ENCODE measurements at places on chromosomes 6 and 20.

DNA sequence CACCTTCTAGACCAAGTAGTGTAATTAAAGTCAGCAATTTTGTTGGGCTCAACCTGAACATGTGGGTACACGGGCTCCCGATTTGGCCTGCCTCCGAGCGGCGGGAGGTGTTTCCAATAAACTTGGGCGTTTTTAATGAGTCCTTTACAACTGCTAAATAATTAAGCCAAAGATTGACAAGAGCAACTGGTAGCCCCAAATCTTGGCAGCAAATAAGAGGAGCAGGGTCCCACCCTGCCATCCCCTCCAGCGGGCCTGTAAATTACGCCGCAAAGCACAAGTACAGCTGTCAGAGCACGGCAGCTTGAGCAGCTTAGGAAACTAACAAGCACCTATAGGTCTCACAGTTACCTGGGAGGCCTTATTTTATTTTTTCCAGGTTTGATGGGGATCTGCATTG is 217.1 kb downstream of the BMP7 start:
- DNase-seq, result no peak

DNA sequence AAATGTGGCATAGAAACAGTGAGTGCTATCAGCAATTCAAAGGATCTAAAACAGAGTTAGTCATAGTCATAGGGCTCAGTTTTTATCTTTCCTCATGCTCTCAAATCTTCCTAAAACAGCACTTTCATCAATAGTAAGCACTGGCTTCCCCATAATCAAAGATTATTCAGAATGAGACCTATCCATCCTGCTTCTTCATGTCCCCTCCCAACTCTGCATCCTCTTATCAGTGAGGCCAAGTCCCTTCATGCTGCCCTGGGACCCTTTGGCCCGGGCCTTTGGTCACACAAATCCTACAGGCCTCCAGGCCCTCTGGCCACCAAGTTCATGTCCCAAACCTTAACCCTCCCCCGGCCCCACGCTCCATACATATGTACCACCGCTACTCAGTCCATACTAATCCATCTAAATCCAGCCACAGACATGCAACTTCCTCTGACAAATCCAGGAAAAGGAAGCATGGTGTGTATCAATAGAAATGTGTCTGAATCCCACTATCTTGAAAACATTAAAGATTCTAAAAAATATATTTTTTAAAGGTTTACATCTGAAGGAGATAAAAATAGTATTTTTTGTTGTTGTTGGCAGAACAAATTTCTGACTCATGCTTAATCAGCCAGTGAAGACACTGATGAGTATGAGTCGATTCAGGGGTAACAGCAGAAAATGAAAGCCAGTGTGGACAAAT is 143.5 kb downstream of the PDE7B start:
- no peak for DNase-seq

GRCh38 chr6:144741659-144742058 is 456.5 kb downstream of the UTRN start:
- no peak for DNase-seq

- DNase-seq, result no peak
Observed at GRCh38 chr20:9457136-9457535, 57.3 kb upstream of the LAMP5 start.

DNA sequence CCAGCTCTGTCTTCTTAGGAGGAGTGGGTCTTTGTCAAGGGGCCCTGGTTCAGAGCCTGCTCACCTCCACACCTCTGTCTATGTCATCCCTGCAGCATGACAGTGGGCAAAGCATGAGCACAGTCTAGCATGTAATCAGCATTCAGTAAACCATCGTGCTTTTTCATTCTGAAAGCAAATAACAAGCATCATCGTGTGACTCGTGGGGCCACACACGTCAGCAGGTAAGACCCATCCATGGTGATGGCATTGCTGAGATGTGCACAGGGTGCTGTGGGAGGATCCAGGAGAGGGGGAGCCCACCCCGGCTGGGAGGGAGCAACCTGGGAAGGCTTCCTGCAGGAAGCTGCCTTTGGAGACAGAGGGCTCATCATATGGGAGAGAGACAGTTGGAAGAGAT is 106.7 kb downstream of the TMEM242 start:
- no peak for DNase-seq

- no peak for DNase-seq
Observed at GRCh38 chr6:104955491-104955890, 1.4 kb upstream of the LIN28B start.
